Kasumi-1 (cell line): ENCODE measurements at places on chromosomes 5 and 9.

- DNase-seq, result no peak
These were observed 674.6 kb upstream of the SEMA6A start for GRCh38 chr5:117249086-117249815.

DNA sequence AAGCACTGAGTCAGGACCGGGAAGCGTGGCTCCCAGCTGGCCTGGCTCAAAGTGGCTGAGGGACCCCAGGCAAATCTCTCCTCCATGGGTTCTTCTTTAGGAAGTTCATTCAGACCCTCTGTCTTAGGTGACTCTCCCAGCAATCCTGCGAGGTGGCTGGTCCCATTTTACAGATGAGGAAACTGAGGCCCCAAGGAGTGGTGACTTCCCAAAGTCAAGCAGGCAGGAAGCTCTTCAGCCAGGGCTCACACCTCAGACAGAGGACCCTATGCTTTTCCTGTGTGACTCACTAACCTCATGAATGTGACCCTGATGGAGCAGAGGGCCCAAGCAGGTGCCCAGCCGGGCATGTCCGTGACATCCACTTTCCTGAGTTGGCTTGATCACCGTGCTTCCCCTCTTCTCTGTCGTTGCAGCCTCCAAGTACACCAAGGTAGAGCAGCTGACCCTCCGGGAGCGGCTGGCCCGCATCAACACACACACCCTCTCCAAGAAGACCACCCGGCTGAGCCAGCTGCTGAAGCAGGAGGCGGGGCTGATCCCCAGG, 36.5 kb downstream of the ARHGEF37 start:
- no peak for DNase-seq

DNA sequence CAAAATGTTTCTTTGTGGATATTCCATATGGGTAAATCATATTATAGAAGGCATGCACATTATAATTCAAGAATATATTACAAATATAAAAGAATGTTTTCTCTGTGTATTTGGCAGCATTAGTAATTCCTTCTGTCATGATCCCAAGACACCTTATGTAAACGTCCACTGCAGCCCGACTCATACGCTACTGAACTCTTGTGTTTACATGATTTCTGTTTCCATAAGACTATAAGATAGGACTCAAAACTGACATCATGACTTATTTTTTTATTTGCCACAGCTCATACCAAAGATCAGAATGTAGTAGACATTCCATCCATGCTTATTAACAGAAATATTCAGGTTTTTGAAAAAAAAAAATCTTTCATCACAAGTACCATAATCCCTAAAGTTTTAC, 234.1 kb downstream of the AP3B1 start:
- DNase-seq, result no peak

DNA sequence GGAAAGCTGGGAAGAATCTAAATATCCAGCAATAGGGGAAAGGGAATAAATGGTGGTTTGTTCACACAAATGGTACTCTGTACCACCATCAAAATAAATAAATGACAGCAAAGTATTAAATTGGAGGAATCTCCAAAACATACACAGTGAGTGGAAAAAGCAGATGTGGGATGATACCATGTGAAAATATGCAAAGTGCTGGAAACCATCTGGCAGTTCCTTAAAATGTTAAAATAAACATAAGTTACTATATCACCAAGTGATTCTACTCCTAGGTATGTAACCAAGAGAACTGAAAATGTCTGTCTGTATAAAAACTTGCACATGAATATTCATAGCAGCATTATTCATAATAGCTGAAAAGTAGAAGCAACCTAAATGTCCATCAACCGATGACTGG, 41.9 kb upstream of the TEX48 start:
- no peak for DNase-seq
